ENCODE measurements at places on chromosomes 16 and 17.

GRCh38 chr17:63070031-63070430 lies 104.0 kb downstream of the TANC2 start:
- no peak for DNase-seq

- DNase-seq = peak; percentile 29
Observed at GRCh38 chr17:28744972-28745785, 1.4 kb downstream of the TRAF4 start.

DNA sequence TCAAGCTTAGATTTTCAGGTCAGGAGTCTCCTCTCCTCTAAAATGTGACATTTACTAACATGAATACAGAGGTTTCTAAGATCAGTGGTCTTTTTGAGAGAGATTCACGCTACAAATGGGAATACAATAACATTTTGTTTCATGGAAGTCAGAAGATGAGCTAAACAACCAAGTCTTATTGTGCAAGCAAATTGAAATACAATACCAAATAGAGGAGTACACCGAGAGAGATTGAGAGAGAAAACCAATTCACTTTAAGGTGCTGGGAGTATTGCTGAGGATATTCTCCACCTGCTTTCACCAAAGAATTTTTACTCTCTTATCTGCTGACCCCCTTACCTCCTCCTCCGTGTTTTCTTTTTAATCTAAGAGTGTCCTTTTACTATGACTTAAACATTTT lies 11.5 kb downstream of the VEZF1 start:
- no peak for DNase-seq

DNA sequence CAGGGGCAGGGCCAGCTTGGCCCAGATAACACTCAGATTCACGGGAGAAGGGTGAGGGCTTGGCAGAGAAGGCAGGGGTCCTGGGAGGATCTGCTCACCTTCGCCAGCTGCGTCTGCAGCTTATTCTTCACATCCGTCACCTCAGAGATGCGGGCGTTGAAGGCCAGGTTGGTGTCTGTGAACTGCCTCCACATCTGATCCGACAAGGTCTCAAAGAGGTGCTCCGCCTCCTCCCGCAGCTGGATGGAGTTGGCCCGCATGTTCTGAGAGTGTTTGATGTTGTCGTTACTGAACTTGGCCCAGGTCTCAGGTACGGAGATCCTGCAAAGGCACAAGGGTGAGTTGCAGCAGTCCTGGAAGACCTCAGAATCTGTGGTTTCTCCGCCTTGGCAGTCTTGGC lies 18.9 kb downstream of the TEKT5 start:
- no peak for DNase-seq

GRCh38 chr16:83214671-83215070 lies 587.9 kb downstream of the CDH13 start:
- DNase-seq = no peak

- DNase-seq = no peak
Observed at GRCh38 chr16:26335236-26335853, 643.6 kb downstream of the HS3ST4 start.

DNA sequence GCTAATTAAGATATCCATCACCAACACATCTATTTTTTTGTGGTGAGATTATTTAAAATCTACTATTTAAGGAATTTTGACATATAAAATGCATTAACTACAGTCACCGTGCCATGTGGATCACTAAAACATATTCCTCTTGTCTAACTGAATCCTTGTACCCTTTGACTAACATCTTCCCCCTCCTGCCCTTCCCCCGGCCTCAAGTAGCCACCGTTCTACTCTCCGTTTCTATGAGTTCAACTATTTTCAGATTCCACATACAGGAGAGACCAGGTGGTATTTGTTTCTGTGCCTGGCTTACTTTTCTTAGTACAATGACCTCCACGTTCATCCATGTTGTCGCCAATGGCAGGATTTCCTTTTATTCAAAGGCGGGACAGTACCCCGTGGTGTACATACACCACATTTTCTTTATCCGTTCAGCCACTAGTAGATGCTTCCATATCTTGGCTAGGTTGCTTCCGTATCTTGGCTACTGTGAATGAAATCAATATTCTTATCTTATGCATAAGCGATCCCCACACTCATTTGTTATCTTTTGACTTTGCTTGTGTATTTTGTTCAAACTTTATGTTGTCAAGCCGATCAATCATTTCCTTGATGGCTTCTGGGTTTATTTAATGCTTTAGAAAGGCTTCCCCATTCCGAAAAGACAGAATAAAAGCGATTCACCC lies 134.7 kb downstream of the KCNJ12 start:
- peak; percentile 24 for DNase-seq

All from natural killer cell (primary cell).